ENCODE measurements at places on chromosomes 16 and 17. TPM values are rescaled to one million over a fixed set of nuclear protein-coding genes. Genes with fewer than 3 reads are reported as not detected.
A peak's percentile ranks its signal among the peaks of the same experiment; 100 is the strongest.

- no peak overlapping the region for H3K4me3 ChIP-seq
- no peak for DNase-seq
- H3K27ac ChIP-seq = no peak overlapping the region
- no peaks in the 10 kb centered on the region for H3K36me3 ChIP-seq
- peaks cover 15% of the 10 kb centered on the region for H3K4me1 ChIP-seq
- H3K27me3 ChIP-seq = peaks cover 11% of the 10 kb centered on the region
Observed at GRCh38 chr16:67451061-67451703, 20.3 kb downstream of the HSD11B2 start.

GRCh38 chr16:73275448-73275847 lies 227.5 kb upstream of the ZFHX3 start:
- no peaks in the 10 kb centered on the region for H3K36me3 ChIP-seq
- DNase-seq = no peak
- peaks cover 2% of the 10 kb centered on the region for H3K27me3 ChIP-seq
- no peak overlapping the region for H3K4me3 ChIP-seq

AXIN2 gene
- 26.5 TPM for total RNA-seq

OR4D1 gene
- total RNA-seq = not detected

C17orf78 gene
- total RNA-seq = not detected

- no peaks in the 10 kb centered on the region for H3K36me3 ChIP-seq
- peaks cover 11% of the 10 kb centered on the region for H3K4me1 ChIP-seq
- H3K27ac ChIP-seq = peak overlapping the region; percentile 82
- H3K27me3 ChIP-seq = peaks cover 8% of the 10 kb centered on the region
Observed at GRCh38 chr16:50297301-50298074, 31.1 kb downstream of the ADCY7 start.

DNA sequence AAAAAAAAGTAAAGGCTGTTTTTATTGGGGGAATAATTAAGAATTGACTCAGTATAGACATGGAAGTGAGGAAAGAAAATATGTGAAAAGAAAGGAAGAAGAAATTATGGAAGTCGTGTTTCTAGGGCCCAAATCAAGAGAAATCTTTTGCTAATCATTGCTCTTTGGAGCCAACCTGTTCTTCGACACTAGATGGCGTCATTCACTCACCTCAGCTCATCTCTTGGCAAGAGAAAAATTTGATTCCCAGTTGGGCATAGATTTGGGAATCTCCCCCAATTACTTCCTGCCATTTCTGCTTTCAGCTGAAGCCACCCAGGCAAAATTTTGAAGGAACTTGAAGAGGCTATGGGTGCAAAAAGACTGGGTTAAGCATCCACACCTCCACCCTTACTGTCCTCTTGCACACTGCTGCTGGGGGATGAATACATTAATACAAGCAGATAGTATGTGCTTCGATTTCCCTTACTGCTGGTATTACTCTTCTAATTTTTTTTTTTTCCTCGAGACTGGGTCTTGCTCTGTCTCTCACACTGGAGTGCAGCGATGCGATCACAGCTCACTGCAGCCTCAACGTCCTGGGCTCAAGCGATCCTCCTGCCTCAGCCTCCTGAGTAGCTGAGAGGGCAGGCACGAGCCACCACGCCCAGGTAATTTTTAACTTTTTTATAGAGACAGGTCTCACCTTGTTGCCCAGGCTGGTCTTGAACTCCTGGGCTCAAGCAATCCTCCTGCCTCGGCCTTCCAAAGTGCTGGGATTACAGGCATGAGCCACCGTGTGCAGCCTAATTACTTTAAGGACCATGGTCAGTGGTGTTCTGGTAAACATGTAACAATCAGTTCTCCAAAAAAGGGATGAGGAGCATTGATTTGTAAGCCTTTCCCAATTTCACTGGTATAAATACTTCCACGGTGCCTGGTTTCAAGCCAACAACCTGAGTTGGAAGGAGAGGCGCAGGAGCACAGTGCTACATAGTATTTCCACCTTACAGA lies 13.5 kb downstream of the PSMD7 start:
- no peak for DNase-seq
- peaks cover 5% of the 10 kb centered on the region for H3K36me3 ChIP-seq
- no peak overlapping the region for H3K27ac ChIP-seq
- no peaks in the 10 kb centered on the region for H3K27me3 ChIP-seq
- no peak overlapping the region for H3K4me3 ChIP-seq

TEDC2 gene
- total RNA-seq = 21.1 TPM

GRCh38 chr16:29789775-29790182 lies 772 bp upstream of the KIF22 start:
- no peaks in the 10 kb centered on the region for H3K36me3 ChIP-seq
- H3K27me3 ChIP-seq = peaks cover 5% of the 10 kb centered on the region
- peak overlapping the region; percentile 96 for H3K27ac ChIP-seq
- no peak for DNase-seq
- peak overlapping the region; percentile 92 for H3K4me3 ChIP-seq

KRTAP4-6 gene
- total RNA-seq = not detected

GRCh38 chr16:81435103-81435502 lies 9.5 kb upstream of the CMIP start:
- DNase-seq = no peak
- H3K4me3 ChIP-seq = no peak overlapping the region
- no peaks in the 10 kb centered on the region for H3K36me3 ChIP-seq
- H3K27ac ChIP-seq = no peak overlapping the region
- peaks cover 23% of the 10 kb centered on the region for H3K4me1 ChIP-seq

FBXO39 gene
- not detected for total RNA-seq

GRCh38 chr17:5000237-5000639 lies 2.5 kb downstream of the KIF1C start:
- no peak overlapping the region for H3K4me3 ChIP-seq
- H3K36me3 ChIP-seq = peaks cover 11% of the 10 kb centered on the region
- no peak overlapping the region for H3K27ac ChIP-seq
- no peak for DNase-seq
- H3K4me1 ChIP-seq = peaks cover 4% of the 10 kb centered on the region

DNA sequence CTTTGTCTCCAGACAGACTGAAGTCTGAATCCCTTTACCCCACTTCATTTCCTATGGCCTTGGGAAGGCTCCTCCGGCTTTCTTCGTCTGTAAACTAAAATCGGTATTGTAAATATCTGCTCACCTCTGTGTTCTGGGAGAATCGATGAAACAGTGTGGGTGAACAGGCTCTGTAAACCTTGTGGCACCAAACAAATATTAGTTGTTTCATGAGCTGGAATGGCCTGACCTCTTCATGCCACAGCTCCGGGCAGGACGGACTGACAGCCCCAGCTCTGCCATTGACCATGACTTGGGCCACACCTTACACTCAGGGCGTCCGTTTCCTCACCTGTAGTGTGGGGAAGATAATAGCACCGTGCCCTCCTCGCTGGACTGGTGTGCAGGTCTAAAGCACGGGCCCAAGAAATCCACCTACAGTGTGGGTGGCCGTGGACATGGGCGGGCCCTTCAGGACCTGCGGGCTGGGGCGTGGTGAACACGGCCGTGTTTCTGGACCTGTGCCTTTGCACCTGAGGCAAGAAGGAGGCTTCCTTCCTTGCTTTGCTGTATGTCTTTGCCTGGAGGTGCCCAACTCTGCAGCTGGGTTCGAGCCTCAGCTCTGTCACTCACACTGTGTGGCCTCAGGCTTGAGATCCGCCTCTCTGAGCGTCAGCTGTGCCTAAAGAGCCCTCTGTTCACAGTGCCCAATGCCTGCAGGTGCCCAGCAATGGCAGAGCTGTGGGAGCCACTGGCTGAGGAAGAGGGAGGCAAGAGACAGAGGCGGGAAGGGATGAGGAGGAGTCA lies 6.1 kb upstream of the OSGIN1 start:
- peaks cover 5% of the 10 kb centered on the region for H3K4me1 ChIP-seq
- H3K27me3 ChIP-seq = peaks cover 7% of the 10 kb centered on the region
- no peak overlapping the region for H3K4me3 ChIP-seq
- peaks cover 4% of the 10 kb centered on the region for H3K36me3 ChIP-seq
- H3K27ac ChIP-seq = no peak overlapping the region
- DNase-seq = no peak

DNA sequence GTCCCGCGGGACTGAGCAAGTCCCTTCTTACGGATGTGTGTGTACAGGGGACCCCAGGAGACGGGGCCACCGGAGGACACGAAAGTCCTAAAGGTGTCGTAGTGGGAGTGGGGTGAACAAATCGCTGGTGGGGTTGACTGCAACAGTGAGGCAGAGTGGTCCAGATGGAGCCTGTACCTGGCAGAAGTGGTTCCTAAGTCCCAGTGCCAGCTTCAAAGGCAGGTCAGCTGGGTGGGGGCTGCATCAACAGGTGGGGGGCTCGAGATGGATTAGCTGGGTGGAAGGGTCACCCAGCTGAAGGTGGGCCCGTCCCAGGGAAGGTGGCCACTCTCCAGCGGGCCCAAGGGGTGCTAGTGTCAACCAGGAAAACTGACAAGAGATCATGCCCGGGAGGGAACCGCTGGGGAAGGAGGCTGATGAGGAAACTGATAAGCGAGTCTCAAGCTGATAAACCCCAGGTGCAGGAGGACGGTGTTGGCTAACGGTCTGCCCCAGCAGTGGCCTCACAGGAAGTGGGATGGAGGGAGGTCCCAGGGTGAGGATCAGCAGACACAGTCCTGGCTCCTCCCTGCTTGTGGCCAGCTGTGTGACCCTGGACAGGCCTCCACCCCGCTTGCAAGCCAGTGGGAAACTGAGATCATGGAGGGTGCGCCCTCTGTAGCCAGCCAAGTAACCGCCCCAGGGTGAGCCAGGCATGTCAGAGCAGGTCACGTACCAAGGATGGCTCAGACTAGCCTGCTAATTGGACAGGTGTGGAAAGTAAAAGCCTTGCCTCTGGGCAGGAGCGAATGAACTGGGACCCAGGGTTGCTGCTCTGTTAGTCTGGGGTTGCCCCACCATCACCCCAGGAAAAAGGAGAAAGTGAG lies 1.0 kb downstream of the ORAI3 start:
- H3K27ac ChIP-seq = peak overlapping the region; percentile 73
- no peaks in the 10 kb centered on the region for H3K36me3 ChIP-seq
- H3K4me1 ChIP-seq = peaks cover 6% of the 10 kb centered on the region

PROCA1 gene
- total RNA-seq = 36.5 TPM

- H3K27ac ChIP-seq = no peak overlapping the region
- H3K27me3 ChIP-seq = peaks cover 3% of the 10 kb centered on the region
- peak; percentile 53 for DNase-seq
Observed at GRCh38 chr16:22373662-22374310, 633 bp downstream of the CDR2 start.

GRCh38 chr17:71741836-71742235 lies 379.0 kb upstream of the SOX9 start:
- DNase-seq = no peak
- no peak overlapping the region for H3K4me3 ChIP-seq
- H3K36me3 ChIP-seq = no peaks in the 10 kb centered on the region
- H3K4me1 ChIP-seq = no peaks in the 10 kb centered on the region

GRCh38 chr17:75078284-75079022 lies 9.3 kb upstream of the SLC16A5 start:
- peaks cover 10% of the 10 kb centered on the region for H3K27me3 ChIP-seq
- no peak for DNase-seq
- peaks cover 5% of the 10 kb centered on the region for H3K4me1 ChIP-seq
- no peaks in the 10 kb centered on the region for H3K36me3 ChIP-seq
- peak overlapping the region; percentile 30 for H3K4me3 ChIP-seq
- H3K27ac ChIP-seq = no peak overlapping the region

- H3K27ac ChIP-seq = no peak overlapping the region
- peak; percentile 88 for DNase-seq
- H3K4me3 ChIP-seq = no peak overlapping the region
- peaks cover 1% of the 10 kb centered on the region for H3K4me1 ChIP-seq
- H3K27me3 ChIP-seq = no peaks in the 10 kb centered on the region
Observed at GRCh38 chr16:1105888-1106620, 10.0 kb upstream of the C1QTNF8 start.

- no peaks in the 10 kb centered on the region for H3K36me3 ChIP-seq
- DNase-seq = no peak
- H3K27ac ChIP-seq = no peak overlapping the region
- peaks cover 20% of the 10 kb centered on the region for H3K4me1 ChIP-seq
- H3K4me3 ChIP-seq = no peak overlapping the region
- peaks cover 1% of the 10 kb centered on the region for H3K27me3 ChIP-seq
Observed at GRCh38 chr16:48817032-48817431, 207.1 kb upstream of the N4BP1 start.

DNA sequence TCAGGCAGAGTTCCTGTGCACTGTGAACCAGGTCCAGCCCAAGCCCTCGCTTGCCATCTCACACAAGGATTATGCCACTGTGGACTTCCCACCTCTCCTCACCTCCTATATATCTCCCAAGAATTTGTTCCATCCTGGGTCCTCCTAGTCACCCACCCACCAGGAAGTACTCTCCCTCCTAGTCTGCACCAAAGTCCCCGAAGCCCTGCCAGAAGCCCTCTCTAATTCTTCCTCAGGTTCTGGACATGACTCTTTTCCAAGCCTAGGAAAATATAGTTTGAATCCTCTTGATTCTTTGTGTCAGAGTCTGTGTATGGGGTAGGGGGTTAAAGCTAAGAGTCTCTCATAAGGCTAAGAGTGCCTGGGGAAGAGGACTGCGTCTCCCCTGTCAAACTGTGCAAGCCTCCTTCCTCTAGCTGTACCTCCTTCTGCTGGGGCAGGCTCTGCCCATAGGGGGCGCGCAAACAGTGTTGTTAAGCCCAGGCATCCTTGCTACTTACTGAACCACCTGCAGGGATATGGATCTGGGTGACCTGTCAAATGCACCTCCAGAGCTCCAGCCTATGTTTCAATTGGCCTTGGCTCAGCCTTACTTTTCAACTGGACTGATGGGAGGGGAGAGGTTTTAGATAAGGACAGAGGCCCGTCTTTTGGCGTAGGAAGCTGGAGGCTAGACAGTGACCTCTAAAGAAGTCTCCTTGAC lies 16.6 kb upstream of the DLX4 start:
- H3K4me1 ChIP-seq = no peaks in the 10 kb centered on the region
- H3K4me3 ChIP-seq = no peak overlapping the region
- peaks cover 13% of the 10 kb centered on the region for H3K27me3 ChIP-seq

- H3K4me1 ChIP-seq = no peaks in the 10 kb centered on the region
- H3K27ac ChIP-seq = no peak overlapping the region
- peak; percentile 69 for DNase-seq
- no peaks in the 10 kb centered on the region for H3K36me3 ChIP-seq
- H3K27me3 ChIP-seq = peaks cover 2% of the 10 kb centered on the region
- no peak overlapping the region for H3K4me3 ChIP-seq
Observed at GRCh38 chr17:64306850-64307463, 43.9 kb upstream of the TEX2 start.

DNA sequence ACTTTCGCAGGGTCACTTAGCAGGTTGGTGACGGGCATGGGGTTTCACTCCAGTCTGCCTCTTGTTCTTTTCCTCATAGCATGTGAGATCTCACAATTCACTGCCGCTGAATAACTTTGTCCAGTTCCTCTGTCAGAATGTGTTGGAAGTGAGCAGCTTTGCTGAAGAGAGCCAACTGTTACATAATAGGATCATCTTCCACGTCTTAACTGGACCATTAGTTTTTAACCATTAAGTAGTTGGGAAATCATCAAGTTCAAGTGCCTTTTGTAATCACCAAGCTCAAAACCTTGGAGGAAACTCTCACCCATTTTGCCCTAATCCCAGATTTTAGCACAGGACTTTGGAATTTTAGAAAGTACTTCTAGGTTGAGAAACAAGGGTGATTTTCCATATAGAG lies 290.6 kb downstream of the WWOX start:
- no peaks in the 10 kb centered on the region for H3K4me1 ChIP-seq
- H3K36me3 ChIP-seq = peaks cover 6% of the 10 kb centered on the region
- H3K27ac ChIP-seq = no peak overlapping the region
- peaks cover 2% of the 10 kb centered on the region for H3K27me3 ChIP-seq
- DNase-seq = no peak
- H3K4me3 ChIP-seq = no peak overlapping the region

MBTPS1 gene
- total RNA-seq = 105 TPM

Data from glutamatergic neuron (in vitro differentiated cells).